ENCODE measurements at places on chromosomes 2 and 18.
A peak's percentile ranks its signal among the peaks of the same experiment; 100 is the strongest.

DNA sequence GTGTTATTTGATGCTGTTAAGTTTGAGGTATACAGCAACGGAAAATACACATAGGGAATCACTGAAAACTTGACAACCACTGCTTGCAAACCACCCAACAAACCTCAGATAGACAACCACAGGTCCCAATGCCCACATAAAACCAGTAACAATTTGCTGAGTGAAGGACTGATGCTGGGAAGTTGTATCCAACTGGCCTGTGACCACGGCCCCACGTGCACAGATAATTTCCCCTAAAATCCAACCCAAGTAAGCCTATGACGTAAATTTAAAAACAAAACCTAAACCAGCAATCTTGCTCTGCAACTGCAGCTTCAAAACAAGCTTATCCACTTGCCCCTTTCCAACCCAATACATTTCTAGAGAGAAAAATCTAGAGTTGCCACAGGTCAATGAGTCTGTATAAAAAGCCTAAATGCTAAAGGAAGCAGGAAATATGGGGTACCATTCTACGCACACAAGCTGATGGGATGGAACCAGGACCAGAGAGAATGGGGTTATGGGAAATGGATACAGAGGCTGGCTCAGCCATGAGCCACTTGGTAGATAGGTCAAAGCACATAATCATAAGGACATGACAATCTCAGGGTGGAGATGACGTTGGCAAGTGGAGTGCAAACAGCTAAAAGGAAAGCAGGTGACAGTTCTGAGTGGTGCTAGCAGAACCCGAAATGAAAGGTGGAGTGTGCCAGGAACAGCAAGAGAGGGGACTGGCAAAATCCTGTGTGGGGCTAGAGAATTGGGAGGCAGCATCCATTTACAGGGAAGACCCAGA lies 27.8 kb upstream of the CREB1 start:
- no peak for DNase-seq

DNA sequence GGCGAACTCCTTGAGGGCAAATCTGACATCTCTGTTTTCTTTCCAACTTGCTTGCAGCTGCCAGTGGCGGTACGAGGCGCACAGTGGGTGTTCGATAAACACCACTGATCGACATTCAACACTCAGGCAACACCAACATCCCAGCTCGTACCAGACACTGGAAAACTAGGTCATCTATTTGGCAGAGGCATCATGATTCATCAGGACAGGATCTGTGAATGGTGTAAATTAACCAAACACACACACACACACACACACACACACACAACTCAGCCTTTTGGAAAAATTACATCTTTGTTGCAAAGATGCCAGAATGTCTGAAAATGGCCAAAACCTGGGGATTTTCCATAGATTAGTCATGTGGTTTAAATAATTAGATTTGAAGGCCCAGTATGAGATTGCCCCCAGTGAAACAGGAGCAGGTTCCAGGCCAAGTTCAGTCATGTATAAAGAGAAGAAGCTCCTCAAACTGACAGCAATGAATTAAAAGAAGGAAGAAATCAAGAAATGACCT lies 150.5 kb upstream of the NCKAP5 start:
- no peak for DNase-seq

DNA sequence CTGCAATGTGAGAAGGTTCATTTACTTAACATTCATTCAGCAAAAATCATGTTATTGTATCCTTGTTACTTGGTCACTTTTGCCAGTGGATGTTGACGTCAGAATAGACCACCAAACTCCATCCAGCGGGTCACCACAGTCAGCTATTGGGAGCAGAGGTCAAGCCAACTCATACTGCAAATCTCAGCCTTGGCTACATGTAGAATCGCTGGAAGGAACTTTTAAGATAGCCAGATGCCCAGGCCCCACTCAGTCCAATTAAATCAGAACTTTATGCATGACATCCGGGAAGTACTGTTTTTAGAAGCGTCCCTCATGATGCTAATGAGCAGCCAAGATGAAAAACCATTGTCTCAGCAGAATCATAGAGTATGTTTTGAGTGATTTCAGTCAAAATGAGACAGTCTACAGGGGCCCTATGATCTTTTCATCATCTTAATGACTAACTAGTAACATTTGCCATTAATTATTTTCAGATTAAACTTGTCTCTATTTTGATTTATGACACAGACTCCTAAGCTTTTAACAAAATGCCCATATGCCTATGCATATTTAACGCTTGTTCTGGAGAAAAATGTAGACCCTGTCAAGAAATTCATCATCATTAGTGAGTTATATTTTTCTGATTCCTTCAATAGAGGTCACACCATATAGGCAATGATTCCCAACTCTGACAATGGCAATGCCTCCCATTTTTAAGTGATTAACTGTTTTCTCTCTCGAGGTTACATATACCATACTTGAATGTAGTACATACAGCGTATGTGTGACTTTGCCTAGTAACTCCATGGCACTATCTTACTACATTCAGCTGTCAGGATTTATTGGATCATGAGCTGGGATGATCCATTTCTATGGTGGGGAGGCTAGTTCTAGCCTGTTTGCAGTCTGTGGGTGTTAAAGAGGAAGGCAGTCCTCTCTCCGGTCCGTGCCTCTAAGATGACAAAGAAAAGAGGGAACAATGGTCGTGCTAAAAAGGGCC lies 63.7 kb upstream of the CCBE1 start:
- no peak for DNase-seq

- DNase-seq, result no peak
Observed at GRCh38 chr18:50847192-50847591, 27.4 kb upstream of the MRO start.

GRCh38 chr18:43934322-43934721 lies 657.0 kb upstream of the SYT4 start:
- DNase-seq, result no peak

GRCh38 chr2:196307775-196308305 lies 136.5 kb upstream of the STK17B start:
- DNase-seq, result no peak

DNA sequence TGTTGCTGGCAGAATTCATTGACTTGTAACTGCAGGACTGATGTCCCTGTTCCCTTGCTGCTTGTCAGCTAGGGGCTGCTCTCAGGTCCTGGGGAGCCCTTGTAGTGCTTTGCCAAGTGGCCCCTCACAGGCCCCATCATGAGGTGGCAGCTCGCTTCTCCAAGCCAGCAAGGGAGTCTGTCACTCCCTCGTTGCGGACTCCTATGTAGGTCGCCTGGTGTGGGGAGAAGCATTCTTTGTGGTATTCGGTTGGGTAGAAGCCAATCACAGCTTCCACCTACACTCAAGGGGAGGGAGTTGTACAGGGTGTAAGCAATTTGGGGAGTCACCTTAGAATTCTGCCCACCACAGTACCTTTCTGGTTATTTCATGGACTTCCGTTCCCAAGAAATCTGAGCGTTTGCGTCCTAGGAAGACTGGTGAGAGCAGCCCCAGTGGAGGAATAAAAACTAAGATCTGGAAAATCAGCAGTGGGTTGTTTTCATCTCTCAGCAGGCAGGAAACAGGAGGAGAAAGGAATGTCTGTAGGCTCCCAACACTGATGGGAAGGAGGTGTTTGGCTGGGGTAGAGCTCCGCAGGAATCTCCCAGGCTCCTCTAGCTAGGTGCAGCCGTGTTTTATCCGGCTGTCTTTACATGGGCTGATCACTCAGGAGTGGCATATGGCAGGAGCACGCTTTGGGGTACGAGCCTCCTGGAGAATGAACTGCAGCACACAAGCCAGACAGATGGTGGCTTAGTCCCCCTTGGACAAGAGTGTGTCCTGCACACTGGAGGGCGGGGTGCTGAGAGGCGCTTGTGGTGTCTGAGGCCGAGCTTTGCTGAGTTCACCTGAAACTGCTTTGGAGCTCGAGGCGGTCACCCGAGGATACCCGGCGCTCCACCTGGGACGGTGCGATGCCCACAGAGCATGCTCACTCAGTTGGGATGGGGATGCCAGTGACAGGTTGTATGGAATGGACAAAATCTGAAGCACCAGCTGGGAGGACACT lies 58.3 kb downstream of the LDLRAD4 start:
- peak; percentile 8 for DNase-seq

DNA sequence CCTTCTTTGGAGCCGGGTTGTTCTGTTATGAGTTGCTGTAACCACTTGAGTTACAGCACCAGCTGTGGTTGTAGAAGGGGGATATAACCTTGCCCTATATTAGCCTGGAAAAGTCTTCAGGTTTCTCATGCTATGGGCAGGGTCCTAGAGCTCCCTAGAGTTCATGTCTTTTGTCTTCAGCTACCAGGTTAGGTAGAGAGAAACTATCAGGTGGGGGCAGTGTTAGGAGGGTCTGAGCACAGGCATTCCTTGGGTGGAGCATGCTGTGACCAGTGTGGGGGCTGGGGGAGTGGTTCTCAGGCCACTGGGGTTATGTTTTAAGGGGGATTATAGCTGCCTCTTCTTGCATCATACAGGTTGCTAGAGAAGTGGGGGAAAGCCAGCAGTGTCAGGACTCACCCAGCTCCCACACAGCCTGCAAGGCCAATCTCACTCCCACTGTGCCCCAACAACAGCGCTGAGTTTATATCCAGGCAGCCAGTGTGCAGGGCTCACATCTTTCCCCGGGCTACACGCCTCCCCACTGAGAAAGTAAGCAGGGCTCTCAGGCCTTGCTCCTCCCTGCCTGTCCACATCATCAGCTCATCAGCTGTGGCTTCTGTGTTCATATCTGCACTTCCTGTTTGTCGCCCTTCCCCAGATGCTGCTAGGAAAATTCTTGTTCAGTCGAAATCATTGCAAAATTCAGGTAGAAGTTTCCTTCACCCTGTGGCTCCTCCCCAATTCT lies 133.8 kb upstream of the NRXN1 start:
- no peak for DNase-seq

- DNase-seq, result no peak
Observed at GRCh38 chr18:45652303-45653080, 37.2 kb downstream of the SLC14A2 start.

DNA sequence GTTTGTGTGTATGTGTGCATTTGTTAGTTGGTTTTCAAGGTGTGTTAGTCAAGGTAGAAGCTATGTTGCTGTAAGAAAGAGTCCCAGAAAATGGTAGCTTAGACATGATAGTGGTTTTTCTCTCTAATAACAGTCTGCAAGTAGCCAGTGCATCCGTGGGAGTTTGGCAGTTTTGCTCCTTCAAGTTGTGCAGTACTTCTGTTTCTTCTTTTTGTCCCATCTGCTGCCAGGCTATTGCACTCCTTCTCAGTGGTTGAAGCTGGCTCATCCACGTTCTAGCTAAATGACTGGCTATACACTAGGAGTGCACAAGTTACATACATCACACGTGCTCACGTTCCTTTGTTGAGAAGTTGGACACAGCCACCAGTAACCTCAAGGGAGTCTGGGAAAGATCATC lies 134.7 kb downstream of the ASXL3 start:
- DNase-seq, result peak; percentile 29

- no peak for DNase-seq
Observed at GRCh38 chr18:40932862-40933261, 1022.2 kb upstream of the PIK3C3 start.

- peak; percentile 32 for DNase-seq
Observed at GRCh38 chr18:7926526-7926925, 359.4 kb downstream of the PTPRM start.

DNA sequence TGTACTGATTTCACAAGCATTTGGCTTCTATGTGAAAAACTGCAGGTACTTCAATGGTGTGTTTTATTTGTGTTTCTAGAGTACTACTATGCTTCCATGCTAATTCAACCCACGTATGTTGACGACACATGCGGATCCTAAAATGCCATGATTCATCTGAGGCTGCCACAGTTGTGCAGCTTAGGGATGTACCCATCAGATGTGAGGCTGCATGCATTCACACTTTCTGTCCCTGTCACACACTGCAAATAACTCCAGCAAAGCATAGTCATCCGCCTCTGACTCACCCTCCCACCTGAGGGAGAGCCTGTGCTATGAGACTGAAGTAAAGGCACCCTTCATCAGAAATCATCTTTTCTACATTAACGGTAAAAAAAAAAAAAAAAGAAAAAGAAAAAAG lies 22.1 kb upstream of the SERTAD2 start:
- DNase-seq, result no peak

GRCh38 chr2:237456200-237456843 lies 30.7 kb upstream of the MLPH start:
- peak; percentile 79 for DNase-seq

DNA sequence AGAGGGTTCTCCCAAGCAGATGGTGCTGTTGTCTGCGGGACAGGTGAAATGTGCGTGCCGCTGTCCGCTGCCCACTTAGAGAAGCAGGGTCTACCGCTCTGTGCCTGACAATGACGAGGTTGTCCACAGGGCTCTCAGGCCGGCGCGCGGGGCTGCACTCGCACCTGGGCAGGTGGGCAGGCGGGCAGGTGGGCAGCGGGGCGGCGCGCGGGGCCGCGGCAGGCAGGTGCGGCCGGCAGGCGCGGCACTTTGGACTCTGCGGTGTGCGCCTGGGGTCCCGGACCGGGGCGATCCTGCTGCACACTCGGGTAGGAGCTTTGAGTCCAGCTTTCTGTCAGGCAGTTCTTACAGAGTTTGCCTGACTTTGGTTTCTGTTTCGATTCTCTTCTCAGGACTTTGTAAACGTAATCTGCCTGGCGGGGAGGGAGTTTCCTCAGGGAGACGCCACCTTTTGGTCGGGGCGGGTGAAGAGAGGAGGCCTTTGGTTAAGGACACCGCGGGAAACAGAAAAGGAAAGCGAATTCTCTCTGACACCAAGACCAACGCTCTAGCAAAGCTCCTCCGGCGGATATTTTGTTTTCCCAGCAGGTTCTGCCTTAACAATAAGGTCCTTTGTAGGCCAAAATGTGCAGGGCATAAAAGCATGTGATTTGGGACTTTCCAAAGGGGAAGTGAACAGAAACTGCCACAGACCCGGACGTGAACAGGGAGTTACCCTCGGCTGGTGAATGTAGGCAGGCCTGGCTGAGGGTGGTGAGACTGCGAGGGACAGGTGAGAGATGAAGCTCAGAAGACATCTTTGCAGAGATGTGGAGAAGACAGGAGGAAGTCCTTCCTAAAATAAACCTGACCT lies at the start of gene IFIH1:
Gene IFIH1 (minus strand): TSS at position 357 of the 853 bp plus-strand sequence. CDS start 377 bp downstream, outside the sequence.
- DNase-seq, result peak; percentile 59

DNA sequence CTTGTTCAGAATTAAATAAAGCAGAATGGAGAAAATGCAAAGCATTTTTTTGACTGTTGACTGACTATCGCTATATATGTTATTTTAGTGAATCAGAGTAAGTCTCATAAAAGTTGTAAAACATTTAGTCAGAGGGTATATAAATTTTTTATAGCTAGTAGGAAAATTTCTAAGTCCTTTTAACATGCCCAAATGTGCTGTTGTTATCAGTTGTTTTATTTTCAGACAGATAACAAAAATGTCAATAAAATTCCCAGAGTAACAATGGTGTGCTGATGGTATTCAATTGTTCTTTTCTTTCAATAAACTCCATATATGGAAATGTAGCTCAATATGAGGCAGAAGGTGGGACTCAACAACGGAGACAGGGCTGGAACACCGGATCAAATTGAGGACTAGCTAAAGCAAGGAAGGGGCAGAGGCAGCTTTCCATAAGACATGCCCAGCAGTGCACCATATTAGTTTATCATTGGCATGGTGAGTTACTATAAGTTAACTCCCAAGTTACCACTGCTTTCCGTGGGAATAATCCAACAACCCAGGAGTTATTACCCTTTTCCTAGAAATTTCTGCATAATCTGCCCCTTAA lies 26.6 kb downstream of the GULP1 start:
- no peak for DNase-seq

- DNase-seq, result no peak
Observed at GRCh38 chr2:26780203-26780760, 5.6 kb upstream of the CENPA start.

Data from NCI-H2171 treated with DMSO at 0.1 percent for 48 hours (cell line).